HFFc6 (cell line): ENCODE measurements at places on chromosomes 13 and 19. TPM values are rescaled to one million over a fixed set of nuclear protein-coding genes. Genes with fewer than 3 reads are reported as not detected.

- DNase-seq: no peak
- H3K4me1 ChIP-seq: no peaks in the 10 kb centered on the region
- peaks cover 4% of the 10 kb centered on the region; the same call in 1 of the 2 replicates for H3K36me3 ChIP-seq
- no peaks in the 10 kb centered on the region for H3K27me3 ChIP-seq
Measured at GRCh38 chr13:80562433-80563156, 221.7 kb upstream of the SPRY2 start.

- no peaks in the 10 kb centered on the region; the same call in 1 of the 2 replicates for H3K27me3 ChIP-seq
- H3K36me3 ChIP-seq: no peaks in the 10 kb centered on the region; the same call in none of the 2 replicates
- H3K27ac ChIP-seq: no peak overlapping the region
Measured at GRCh38 chr13:63156816-63157215, 1741.2 kb upstream of the PCDH20 start.

DNA sequence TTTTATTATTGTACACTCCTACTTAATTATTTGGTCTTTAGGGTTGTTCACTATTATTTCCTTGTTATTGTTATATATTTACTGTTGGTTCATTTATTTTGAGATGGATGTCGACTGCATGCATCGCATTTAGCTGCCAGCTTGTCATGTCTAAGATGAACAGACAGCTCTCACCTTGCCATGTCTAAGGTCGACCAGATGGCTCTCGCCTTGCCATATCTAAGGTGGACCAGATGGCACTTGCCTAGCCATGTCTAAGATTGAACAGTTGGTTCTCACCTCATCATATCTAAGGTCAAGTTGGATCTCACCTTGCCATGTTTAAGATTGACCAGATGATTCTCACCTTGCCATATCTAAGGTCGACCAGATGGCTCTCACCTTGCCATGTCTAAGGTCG is 1440.9 kb downstream of the UQCRFS1 start:
- peaks cover 78% of the 10 kb centered on the region for H3K36me3 ChIP-seq
- H3K4me3 ChIP-seq: no peak overlapping the region
- DNase-seq: no peak
- H3K27me3 ChIP-seq: peaks cover 2% of the 10 kb centered on the region; the same call in 1 of the 2 replicates
- H3K27ac ChIP-seq: no peak overlapping the region

DNA sequence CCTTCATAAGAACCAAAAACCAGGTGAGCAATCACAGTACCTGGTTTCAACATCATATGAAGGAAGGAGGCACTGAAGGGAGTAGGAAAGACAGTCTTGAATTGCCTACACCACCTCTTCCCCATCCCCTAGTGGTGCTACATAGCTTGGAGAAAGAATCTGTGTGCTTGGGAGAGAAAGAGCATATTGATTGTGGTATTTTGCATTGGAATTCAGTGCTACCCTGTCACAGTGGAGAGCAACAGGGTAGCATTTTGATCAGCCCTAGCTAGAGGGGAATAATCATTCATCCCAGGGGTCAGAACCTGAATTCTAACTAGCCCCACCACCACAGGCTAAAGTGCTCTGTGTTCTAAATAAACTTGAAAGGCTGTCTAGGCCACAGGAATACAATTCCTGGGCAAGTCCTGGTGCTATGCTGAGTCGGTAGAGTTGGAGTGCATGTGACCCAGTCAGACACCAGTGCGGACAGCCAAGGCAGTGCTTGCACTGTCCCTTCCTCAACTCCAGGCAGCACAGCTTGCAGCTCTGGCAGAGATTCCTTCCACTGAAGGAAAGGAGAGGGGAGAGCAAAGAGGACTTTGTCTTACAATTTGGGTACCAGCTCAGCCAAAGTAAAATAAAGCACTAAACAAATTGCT is 158.7 kb downstream of the VWA8 start:
- H3K27me3 ChIP-seq: no peaks in the 10 kb centered on the region
- peak overlapping the region; percentile 84 for H3K27ac ChIP-seq
- DNase-seq: no peak
- peaks cover 24% of the 10 kb centered on the region for H3K4me1 ChIP-seq

- H3K36me3 ChIP-seq: no peaks in the 10 kb centered on the region
- H3K4me1 ChIP-seq: peaks cover 5% of the 10 kb centered on the region
- H3K27ac ChIP-seq: no peak overlapping the region
- no peak for DNase-seq
- no peak overlapping the region for H3K4me3 ChIP-seq
- peaks cover 2% of the 10 kb centered on the region; the same call in 1 of the 2 replicates for H3K27me3 ChIP-seq
Measured at GRCh38 chr13:74153316-74153715, 19.1 kb upstream of the KLF12 start.

GRCh38 chr13:40598569-40598968 is 67.9 kb downstream of the FOXO1 start:
- DNase-seq: no peak
- H3K27ac ChIP-seq: no peak overlapping the region
- H3K27me3 ChIP-seq: no peaks in the 10 kb centered on the region; the same call in none of the 2 replicates
- no peaks in the 10 kb centered on the region for H3K36me3 ChIP-seq
- no peaks in the 10 kb centered on the region for H3K4me1 ChIP-seq

- H3K4me3 ChIP-seq: peak within 1 kb of the TSS; percentile 93
- peak within 1 kb of the TSS; percentile 77 for H3K27ac ChIP-seq
- peak; percentile 60 for DNase-seq
Measured at GRCh38 chr19:47713046-47714021, at the start of gene EHD2. Gene EHD2, plus strand, starts transcription at chr19:47713422. Its CDS starts 3,191 bp downstream, at chr19:47716613.

- H3K27ac ChIP-seq: peak overlapping the region; percentile 79
- peak; percentile 64 for DNase-seq
- H3K4me1 ChIP-seq: peaks cover 19% of the 10 kb centered on the region
- H3K36me3 ChIP-seq: peaks cover 5% of the 10 kb centered on the region; the same call in 1 of the 2 replicates
- peak overlapping the region; percentile 64 for H3K4me3 ChIP-seq
Measured at GRCh38 chr13:59823486-59823885, 340.2 kb downstream of the DIAPH3 start.

The DCLK1 gene
- total RNA-seq: not detected in 3 replicates

DNA sequence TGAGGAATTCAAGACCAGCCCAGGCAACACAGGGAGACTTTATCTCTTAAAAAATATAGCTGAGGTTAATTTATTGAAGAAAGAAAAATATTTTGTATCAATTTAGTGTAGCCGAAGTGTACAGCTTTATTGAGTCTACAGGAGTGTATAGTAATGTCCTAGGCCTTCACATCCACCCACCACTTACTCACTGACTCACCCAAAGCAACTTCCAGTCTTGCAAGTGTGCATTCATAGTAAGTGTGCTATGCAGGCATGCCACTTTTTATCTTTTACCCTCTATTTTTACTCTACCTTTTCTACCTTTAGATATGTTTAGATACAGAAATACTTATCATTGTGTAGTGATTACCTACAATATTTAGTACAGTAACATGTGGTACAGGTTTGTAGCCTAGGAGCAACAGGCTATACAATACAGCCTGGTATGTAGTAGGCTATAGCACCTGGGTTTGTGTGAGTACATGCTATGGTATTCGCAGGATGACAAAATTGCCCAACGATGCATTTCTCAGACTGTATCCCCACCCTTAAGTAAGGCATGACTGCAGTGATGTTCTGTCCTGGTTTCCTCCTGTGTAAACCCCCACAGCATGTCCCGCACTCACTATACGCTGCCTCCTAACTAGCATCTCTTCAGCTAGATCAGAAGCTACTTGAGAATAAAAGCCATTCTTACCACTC is 15.3 kb upstream of the ATP12A start:
- H3K27ac ChIP-seq: no peak overlapping the region
- peaks cover 16% of the 10 kb centered on the region for H3K27me3 ChIP-seq
- DNase-seq: peak; percentile 13

DNA sequence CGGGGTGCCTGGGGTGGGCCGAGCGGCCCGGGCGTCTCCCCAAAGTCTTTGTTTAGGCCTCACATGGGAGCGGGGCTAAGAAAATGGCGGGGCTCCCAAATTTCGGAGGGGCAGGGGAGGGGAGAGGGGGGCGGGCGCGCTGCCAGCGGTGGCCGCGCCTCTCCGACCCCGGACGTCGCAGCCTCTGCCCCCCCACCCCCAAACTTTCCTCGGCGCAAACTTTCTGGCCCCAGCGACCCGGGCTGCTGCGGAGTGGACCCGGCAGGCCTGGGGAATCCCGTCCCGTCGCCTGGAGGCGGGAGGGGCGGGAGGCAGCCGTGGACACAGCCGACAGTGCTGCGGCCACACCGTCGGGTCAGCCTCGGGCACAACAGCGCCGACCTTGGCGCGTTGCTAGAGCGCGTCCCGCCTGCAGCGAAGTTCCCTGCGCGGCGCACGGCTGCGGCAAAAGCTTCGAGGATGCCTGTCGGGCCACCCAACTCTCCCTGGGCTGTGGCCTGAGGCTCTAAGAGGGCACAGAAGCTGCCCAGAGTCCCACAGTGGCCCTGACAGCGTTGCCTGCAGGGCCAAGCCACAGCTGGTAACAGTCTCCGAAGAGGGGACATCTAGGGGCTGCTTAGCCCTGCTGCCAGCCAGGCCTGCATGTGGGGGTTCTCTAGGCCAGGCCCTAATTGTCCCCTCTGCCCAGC is 1.3 kb downstream of the NFIX start:
- no peak overlapping the region; the same call in 1 of the 2 replicates for H3K27ac ChIP-seq
- peak overlapping the region; percentile 94 for H3K4me3 ChIP-seq
- peaks cover 17% of the 10 kb centered on the region for H3K36me3 ChIP-seq

DNA sequence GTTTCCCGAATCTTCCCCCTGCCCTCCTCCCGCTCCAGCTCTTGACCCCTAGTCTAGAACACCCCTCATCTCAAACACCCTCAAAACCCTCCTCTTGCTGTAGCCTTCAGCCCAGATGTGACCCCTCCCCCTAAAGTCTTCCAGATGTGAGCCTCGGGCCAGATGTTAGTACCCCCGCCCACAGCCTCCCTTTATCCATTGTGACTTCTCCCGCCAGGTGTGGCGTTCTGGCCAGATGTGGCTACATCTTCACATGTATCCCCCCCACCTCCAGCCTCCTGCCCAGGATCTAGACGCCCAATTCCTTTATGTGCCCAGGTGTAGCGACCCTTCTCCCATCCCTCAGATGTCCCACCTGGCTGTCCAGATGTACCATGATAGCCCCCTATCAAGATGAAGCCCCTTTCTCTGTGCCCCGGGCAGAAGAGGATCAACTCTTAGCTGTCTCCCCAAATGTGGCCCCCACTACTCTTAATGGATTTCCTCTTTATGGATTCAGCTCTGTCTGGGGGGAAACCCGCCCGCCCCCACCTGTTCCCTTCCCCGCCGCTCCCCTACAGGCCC is 517 bp upstream of the LTBP4 start:
- peaks cover 55% of the 10 kb centered on the region for H3K4me1 ChIP-seq
- peaks cover 18% of the 10 kb centered on the region for H3K27me3 ChIP-seq
- no peak overlapping the region for H3K27ac ChIP-seq
- no peak for DNase-seq
- H3K4me3 ChIP-seq: peak overlapping the region; percentile 42
- no peaks in the 10 kb centered on the region for H3K36me3 ChIP-seq

The KIR3DL1 gene
- not detected in 3 replicates for total RNA-seq

- H3K4me1 ChIP-seq: peaks cover 28% of the 10 kb centered on the region; the same call in 1 of the 2 replicates
- H3K4me3 ChIP-seq: peak overlapping the region; percentile 46; the same call in 1 of the 2 replicates
- no peaks in the 10 kb centered on the region; the same call in 1 of the 2 replicates for H3K27me3 ChIP-seq
- no peak for DNase-seq
- no peak overlapping the region for H3K27ac ChIP-seq
- H3K36me3 ChIP-seq: no peaks in the 10 kb centered on the region
Measured at GRCh38 chr13:105611424-105611823, 924.0 kb downstream of the EFNB2 start.

The CEACAM21 gene
- not detected in 3 replicates for total RNA-seq

The SSBP4 gene
- 74.0 to 89.6 TPM (median 79.9 TPM) in 3 replicates for total RNA-seq

The ZNF320 gene
- 3.8 and 5.8 TPM in 2 replicates for total RNA-seq

The ANO8 gene
- total RNA-seq: 5.0 to 6.5 TPM (median 6.0 TPM) in 3 replicates

DNA sequence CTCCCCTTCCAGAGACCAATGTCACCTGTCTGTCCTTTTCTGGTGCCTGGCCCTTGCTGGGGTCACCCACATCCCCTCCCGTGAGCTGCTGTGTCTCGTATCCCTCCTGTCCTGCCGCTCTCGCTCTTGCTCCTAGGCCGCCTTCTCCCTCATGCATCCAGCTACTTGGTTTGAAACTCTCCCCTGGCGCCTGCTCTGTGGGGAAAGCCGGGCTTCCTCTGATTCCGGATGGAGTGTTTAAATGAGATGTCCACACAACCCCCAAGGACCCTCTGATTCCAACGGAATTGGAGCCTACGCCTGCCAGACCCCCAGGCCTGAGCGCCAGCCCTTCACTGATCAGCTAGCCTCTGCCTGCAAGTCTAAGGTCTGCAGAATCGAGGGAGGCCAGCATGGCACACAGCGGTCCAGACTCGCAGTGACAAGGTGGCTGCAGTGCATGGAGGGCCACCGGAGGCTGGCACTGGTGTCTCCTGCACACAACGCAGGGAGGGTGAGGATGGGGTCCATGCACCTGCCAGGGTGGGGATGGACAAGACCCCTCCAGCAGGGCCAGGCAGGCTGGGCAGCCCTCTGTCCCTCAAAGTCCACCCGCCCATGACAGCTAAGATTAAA is 47.2 kb downstream of the RFX2 start:
- H3K4me1 ChIP-seq: peaks cover 74% of the 10 kb centered on the region
- peaks cover 4% of the 10 kb centered on the region for H3K27me3 ChIP-seq
- peaks cover 1% of the 10 kb centered on the region; the same call in 1 of the 2 replicates for H3K36me3 ChIP-seq
- H3K27ac ChIP-seq: peak overlapping the region; percentile 24; the same call in 1 of the 2 replicates
- DNase-seq: no peak

The LILRB2 gene
- not detected in 3 replicates for total RNA-seq

DNA sequence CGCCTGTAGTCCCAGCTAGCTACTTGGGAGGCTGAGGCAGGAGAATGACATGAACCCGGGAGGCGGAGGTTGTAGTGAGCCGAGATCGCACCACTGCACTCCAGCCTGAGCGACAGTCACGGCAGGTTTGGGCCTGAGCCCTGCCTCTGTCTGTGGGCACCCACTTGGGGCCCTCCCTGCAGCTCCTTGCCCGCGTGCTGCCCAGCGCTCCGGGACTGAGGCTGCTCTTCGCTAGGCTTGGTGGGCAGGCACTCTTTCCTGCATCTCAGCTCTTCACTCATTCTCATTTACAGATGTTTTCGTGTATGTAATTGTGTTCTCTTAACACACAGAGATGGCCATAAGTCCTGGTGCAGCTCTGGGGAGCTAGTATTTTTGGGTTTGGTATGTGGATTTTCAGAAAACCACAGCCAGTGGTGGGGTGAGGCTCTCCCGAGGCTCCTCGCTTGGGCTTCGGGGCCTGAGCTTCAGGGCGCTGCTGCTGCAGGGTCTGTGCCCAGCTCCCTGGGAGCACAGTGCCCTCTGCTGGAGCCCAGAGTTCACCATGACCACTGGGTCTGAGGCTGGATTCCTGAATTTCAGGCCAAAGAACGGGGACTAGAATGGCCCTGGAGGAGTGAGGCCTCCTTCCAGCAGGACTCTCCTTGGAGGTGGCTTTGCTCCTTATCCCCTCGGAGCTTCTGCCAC is 15.2 kb downstream of the UPF1 start:
- H3K4me1 ChIP-seq: peaks cover 77% of the 10 kb centered on the region
- peak overlapping the region; percentile 76 for H3K4me3 ChIP-seq
- peaks cover 8% of the 10 kb centered on the region; the same call in 1 of the 2 replicates for H3K36me3 ChIP-seq
- DNase-seq: peak; percentile 73

GRCh38 chr13:101830035-101830434 is 377.6 kb downstream of the ITGBL1 start:
- H3K27ac ChIP-seq: no peak overlapping the region
- H3K27me3 ChIP-seq: no peaks in the 10 kb centered on the region
- H3K4me1 ChIP-seq: no peaks in the 10 kb centered on the region
- H3K36me3 ChIP-seq: no peaks in the 10 kb centered on the region
- H3K4me3 ChIP-seq: no peak overlapping the region

The SMIM24 gene
- total RNA-seq: not detected in 3 replicates

The TECR gene
- 98.2 to 121 TPM (median 114 TPM) in 3 replicates for total RNA-seq

- DNase-seq: peak; percentile 41
- H3K36me3 ChIP-seq: no peaks in the 10 kb centered on the region
- no peak overlapping the region for H3K4me3 ChIP-seq
- H3K4me1 ChIP-seq: peaks cover 5% of the 10 kb centered on the region; the same call in 1 of the 2 replicates
- H3K27me3 ChIP-seq: peaks cover 2% of the 10 kb centered on the region
Measured at GRCh38 chr19:11699931-11700794, 38.6 kb downstream of the ZNF823 start.

The CATSPERD gene
- total RNA-seq: not detected in 3 replicates

The KLK12 gene
- total RNA-seq: not detected in 3 replicates

GRCh38 chr13:36526897-36527296 is 94.6 kb downstream of the CCNA1 start:
- no peak overlapping the region for H3K27ac ChIP-seq
- H3K4me1 ChIP-seq: no peaks in the 10 kb centered on the region
- H3K27me3 ChIP-seq: no peaks in the 10 kb centered on the region; the same call in 1 of the 2 replicates
- DNase-seq: no peak

The ZBTB45 gene
- total RNA-seq: 16.3 to 17.7 TPM (median 17.1 TPM) in 3 replicates
